ENCODE measurements at places on chromosomes 6 and 20.

DNA sequence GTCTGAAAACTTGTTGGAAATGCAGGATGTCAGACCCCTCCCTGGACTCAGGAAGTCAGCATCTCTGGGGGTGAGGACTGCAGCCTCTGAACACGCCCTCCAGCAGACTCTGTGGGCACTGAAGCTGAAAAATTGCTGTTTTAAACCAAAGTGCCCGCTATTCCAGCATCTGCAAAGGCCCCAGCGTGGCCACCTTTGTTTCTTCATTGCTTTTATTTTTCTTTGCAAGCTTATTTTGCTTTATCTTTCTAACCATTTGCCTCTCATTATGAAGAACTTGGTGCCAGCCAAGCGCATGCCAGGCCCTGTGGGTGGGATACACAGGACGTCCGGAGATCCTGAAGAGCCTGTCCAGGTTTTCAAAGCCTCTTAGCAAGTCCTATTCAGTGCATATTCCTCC, 203.9 kb upstream of the CST7 start:
- H3K4me1 ChIP-seq: peaks cover 7% of the 10 kb centered on the region
- no peak overlapping the region for H3K27ac ChIP-seq
- H3K36me3 ChIP-seq: no peaks in the 10 kb centered on the region

- no peak overlapping the region for H3K27ac ChIP-seq
- DNase-seq: no peak
- H3K27me3 ChIP-seq: no peaks in the 10 kb centered on the region
- H3K4me1 ChIP-seq: no peaks in the 10 kb centered on the region
Measured at GRCh38 chr20:18191306-18191705, 53.6 kb downstream of the KAT14 start.

DNA sequence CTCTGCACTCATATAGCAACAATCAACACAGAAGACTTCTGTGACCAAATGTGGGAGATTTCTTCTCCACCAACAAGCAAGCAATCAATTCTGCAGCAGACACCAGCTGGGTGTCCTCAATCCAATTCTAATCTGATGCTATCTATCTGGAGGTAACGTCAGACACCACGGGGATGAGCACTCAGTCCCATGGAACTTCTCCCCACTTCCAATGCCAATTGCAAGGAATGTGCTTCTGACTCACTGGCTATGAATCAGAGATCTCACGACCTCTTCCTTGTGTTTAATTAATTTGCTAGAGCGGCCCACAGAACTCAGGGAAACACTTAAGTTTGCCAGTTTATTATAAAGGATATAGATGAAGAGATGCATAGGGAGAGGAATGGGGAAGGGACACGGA, 103.5 kb upstream of the SIRPG start:
- H3K4me1 ChIP-seq: peaks cover 6% of the 10 kb centered on the region
- no peaks in the 10 kb centered on the region for H3K36me3 ChIP-seq
- no peaks in the 10 kb centered on the region for H3K27me3 ChIP-seq
- no peak overlapping the region for H3K27ac ChIP-seq
- no peak for DNase-seq

DNA sequence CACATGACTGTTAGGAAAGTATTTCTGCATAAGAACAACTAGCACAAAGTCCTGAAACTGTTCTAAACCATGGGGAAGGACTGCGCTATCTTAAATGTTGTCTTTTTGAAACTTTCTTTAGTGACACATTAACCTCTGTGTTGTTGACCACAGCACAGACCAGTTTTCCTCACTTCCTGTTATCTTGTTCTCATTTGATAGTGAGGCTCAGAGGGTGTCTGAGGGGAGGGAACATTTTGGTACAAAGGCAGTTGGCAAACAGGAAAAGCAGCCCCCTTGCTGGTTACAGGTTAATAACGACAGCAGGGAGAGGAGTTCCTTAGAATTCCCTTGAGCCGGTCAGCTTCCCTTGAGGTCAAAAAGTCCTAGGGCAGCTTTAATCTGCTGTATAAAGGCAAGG, 143.5 kb upstream of the BMP2 start:
- no peaks in the 10 kb centered on the region for H3K27me3 ChIP-seq
- no peaks in the 10 kb centered on the region for H3K4me1 ChIP-seq
- no peak overlapping the region for H3K27ac ChIP-seq
- DNase-seq: no peak
- H3K4me3 ChIP-seq: no peak overlapping the region

DNA sequence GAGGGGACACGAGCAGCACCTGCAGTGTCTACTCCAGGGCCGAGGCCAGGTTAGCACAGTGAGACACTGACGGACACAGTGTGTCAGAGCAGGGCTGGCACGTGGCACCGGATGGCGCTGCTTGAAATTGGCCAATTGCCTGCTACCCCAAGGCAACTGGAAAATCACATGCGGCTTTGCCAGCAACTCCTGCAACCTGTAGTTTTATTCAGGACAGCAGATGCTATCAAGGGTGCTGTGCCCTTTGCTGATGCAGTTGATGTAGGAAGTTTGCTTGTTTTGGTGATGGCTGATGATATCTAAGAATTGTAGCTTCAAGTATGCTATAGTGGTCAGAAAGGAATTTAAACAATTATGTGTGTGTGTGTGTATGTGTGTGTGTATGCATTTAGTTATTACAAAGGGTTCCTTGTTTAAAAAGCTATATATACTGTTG, 25.9 kb downstream of the RIN2 start:
- no peak overlapping the region for H3K27ac ChIP-seq
- H3K27me3 ChIP-seq: peaks cover 21% of the 10 kb centered on the region
- H3K36me3 ChIP-seq: no peaks in the 10 kb centered on the region
- H3K4me3 ChIP-seq: no peak overlapping the region
- DNase-seq: no peak

- H3K4me3 ChIP-seq: no peak overlapping the region
- no peaks in the 10 kb centered on the region for H3K36me3 ChIP-seq
- DNase-seq: no peak
Measured at GRCh38 chr6:14396826-14397517, 279.4 kb downstream of the CD83 start.

DNA sequence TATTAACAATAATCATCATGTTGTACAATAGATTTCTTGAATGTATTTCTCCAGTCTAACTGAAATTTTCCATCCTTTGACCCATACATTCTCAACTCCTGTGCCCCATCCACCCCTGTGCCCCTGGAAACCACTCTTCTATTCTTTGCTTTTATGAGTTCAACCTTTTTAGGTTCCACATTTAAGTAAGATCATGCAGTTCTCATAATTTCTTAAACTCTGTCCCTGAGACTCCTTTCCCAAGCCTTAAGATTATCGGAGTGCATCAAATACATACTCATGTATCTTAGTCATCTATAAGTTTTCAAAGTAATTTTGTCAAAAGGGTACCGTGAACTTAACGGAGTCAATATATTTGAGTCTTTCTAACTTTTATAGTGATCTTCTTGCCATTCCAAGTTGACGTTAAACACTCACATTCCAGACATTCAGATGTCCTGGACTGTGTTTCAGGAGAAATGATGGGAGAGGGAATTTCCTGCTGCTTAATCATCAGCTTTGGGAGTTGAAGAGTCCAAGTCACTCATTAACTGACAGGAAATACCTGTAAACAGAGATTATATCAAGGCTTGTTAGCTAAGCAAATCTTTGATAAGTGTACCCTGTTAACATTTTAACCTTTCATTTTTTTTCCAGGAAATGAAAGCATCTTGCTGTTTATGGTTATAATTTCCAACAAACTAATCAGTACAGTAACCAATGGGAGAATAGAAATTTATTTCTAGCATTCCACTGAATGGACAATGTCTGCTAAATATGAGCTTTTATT, 73.3 kb downstream of the ADGRG6 start:
- H3K27me3 ChIP-seq: no peaks in the 10 kb centered on the region
- H3K27ac ChIP-seq: no peak overlapping the region
- H3K4me1 ChIP-seq: no peaks in the 10 kb centered on the region
- no peak for DNase-seq

- no peak for DNase-seq
- H3K4me1 ChIP-seq: no peaks in the 10 kb centered on the region
- H3K27ac ChIP-seq: no peak overlapping the region
- no peaks in the 10 kb centered on the region for H3K36me3 ChIP-seq
- no peak overlapping the region for H3K4me3 ChIP-seq
Measured at GRCh38 chr20:57568088-57568896, 7.4 kb downstream of the PCK1 start.

DNA sequence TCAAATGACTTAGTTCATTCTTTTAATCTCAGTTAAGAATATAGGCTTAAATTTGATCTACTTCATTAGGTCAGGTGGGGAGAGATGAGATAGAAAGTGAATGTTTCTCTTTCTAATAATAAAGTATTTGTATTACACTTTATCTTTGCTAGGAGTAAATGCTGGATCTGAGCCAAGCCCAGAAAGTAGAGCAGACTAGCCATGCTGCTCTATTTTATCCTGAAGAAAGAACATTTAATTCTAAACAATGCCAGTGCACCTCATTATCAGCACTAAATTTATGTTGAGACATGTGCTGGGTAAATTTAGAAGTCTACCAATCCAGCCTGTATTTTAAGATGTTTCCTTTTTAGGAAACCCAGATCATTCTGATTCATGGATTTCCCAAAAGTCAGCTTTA, 43.5 kb downstream of the AKIRIN2 start:
- peaks cover 22% of the 10 kb centered on the region for H3K4me1 ChIP-seq
- H3K36me3 ChIP-seq: peaks cover 1% of the 10 kb centered on the region
- no peak overlapping the region for H3K27ac ChIP-seq
- no peak overlapping the region for H3K4me3 ChIP-seq
- no peaks in the 10 kb centered on the region for H3K27me3 ChIP-seq
- no peak for DNase-seq

DNA sequence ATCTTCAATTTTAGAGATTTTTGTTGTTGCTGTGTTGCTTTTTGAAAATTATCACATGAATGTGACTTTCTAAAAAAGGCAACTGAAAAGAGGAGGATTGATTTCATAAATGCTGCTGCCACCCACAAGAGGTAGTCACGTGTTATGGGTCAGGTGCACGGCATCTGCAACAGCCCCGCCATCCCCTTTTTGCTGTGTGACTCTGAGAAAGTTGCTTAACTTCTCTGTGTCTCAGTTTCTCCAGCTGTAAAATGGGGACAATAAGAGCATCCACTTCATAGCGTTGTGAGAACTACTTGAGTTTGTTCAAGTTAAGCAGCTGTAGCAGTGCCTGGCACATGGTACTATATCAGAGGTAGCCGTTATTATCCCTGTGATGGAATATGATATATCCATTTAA, 10.7 kb downstream of the CCN5 start:
- H3K4me3 ChIP-seq: no peak overlapping the region
- peaks cover 9% of the 10 kb centered on the region for H3K4me1 ChIP-seq
- H3K27ac ChIP-seq: no peak overlapping the region

- H3K27ac ChIP-seq: peak overlapping the region; percentile 17
- H3K27me3 ChIP-seq: no peaks in the 10 kb centered on the region
- H3K36me3 ChIP-seq: peaks cover 8% of the 10 kb centered on the region
- peaks cover 33% of the 10 kb centered on the region for H3K4me1 ChIP-seq
- H3K4me3 ChIP-seq: no peak overlapping the region
Measured at GRCh38 chr6:136609873-136610706, 59.9 kb upstream of the MAP7 start.

DNA sequence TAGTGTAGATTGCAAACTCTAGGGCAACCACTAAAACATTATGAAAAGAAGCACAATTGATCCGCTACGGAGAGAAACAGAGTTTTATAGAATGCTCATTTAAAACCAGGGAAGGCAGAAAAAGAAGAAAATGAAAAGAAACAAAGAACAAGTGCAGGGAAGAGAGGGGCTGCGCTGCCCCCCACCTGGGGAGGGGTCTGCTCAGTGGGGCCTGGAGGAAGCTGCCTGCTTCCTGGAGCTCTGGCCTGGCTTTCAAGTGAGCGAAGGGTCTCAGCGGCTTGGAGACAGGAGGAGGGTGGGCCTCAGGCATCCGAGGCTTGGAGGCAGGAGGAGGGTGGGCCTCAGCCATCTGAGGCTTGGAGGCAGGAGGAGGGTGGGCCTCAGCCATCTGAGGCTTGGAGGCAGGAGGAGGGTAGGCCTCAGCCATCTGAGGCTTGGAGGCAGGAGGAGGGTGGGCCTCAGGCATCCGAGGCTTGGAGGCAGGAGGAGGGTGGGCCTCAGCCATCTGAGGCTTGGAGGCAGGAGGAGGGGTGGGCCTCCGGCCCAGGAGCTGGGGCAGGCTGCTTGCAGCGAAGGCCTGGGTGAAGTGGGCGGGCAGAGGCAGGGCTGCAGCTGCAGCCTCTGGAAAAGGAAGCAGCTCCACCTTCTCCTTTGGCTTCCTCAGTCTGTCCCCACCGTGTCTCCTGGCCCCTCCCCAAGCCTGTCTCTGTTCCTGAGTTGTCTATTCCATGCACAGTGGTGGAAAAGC, 406.3 kb downstream of the TAF4 start:
- no peaks in the 10 kb centered on the region for H3K4me1 ChIP-seq
- H3K36me3 ChIP-seq: no peaks in the 10 kb centered on the region
- no peaks in the 10 kb centered on the region for H3K27me3 ChIP-seq
- no peak for DNase-seq
- no peak overlapping the region for H3K4me3 ChIP-seq

DNA sequence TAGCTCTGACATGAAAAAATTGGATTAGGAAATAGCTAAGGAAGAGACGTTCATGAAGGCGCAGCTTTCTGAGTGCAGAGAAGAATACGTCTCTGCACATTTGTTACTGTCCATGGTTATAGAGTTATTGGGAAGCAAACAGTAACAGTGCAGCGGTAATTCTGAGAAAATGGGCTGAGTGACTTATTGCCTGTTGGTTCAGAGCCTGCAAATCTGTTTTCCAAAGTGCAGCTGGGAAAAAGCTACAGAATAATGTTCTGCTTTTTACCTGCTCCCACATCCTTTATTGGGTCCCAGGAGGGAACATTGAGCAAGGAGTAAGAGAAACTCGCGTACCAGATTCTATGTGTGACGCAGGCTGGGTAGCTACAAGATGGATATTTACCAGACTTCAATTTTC, 160.2 kb downstream of the BTBD3 start:
- no peak overlapping the region for H3K4me3 ChIP-seq
- no peak for DNase-seq
- no peaks in the 10 kb centered on the region for H3K27me3 ChIP-seq
- no peaks in the 10 kb centered on the region for H3K4me1 ChIP-seq
- no peaks in the 10 kb centered on the region for H3K36me3 ChIP-seq
- H3K27ac ChIP-seq: no peak overlapping the region

DNA sequence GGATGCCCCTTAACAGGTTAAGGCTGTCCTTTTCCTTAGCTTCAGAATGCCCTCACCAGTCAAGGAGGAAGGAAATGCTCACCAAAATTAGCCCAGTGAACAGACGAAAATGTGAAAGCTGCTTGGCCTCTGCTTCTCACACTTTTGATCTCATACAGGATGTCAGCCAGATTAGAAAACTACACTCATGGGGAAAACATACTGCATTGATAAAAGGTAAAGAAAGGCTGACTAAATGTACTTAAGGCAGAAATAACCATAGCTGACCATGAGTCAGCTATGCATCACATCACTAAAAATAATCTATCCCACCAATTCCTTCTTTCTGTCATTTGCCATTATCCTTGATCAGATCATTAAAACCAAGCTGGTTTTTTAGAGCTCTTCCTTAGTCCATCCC, 198.4 kb upstream of the TENT5A start:
- DNase-seq: no peak
- H3K4me3 ChIP-seq: no peak overlapping the region
- no peaks in the 10 kb centered on the region for H3K4me1 ChIP-seq
- H3K36me3 ChIP-seq: no peaks in the 10 kb centered on the region

Data from activated T-cell treated with anti-CD3 and anti-CD28 coated beads, Interleukin-2, amount 50 U/mL, for 72 hours (primary cell).